Chondrocyte (in vitro differentiated cells): ENCODE measurements at places on chromosomes 3 and 15. TPM values are rescaled to one million over a fixed set of nuclear protein-coding genes. Genes with fewer than 3 reads are reported as not detected.

- no peaks in the 10 kb centered on the region for H3K36me3 ChIP-seq
- no peak overlapping the region for H3K27ac ChIP-seq
- peaks cover 46% of the 10 kb centered on the region for H3K4me1 ChIP-seq
Measured at GRCh38 chr3:29314727-29315088, 33.8 kb downstream of the RBMS3 start.

ZIC1 gene
- 8.8 to 57.3 TPM (median 12.8 TPM) in 3 replicates for total RNA-seq

ZNF620 gene
- total RNA-seq: 1.1 to 2.3 TPM (median 2.0 TPM) in 3 replicates

GRCh38 chr3:3281024-3281423 is 101.5 kb upstream of the CRBN start:
- no peaks in the 10 kb centered on the region for H3K36me3 ChIP-seq
- no peaks in the 10 kb centered on the region for H3K4me1 ChIP-seq
- H3K27ac ChIP-seq: no peak overlapping the region
- no peak overlapping the region for H3K4me3 ChIP-seq

DNA sequence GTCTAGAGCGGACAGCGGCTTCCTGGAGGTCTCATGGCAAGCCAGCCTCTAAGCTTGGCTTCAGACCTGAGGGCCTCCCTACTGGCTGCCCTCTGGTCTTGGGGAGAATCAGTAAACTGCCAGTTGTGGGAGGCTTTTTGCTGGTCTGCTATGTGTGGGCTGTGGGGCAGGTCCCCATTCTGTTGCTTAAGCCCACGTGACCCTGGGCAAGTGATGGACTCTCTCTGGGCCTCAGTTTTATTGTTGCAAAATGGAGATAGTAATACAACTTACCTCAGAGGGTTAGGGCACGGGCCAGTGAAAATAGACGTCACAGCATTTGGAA is 61.7 kb downstream of the SLC6A6 start:
- peaks cover 19% of the 10 kb centered on the region for H3K4me1 ChIP-seq

STRA6 gene
- total RNA-seq: 4.9 to 12.7 TPM (median 5.4 TPM) in 3 replicates

CPLX3 gene
- total RNA-seq: not detected in 3 replicates

DNA sequence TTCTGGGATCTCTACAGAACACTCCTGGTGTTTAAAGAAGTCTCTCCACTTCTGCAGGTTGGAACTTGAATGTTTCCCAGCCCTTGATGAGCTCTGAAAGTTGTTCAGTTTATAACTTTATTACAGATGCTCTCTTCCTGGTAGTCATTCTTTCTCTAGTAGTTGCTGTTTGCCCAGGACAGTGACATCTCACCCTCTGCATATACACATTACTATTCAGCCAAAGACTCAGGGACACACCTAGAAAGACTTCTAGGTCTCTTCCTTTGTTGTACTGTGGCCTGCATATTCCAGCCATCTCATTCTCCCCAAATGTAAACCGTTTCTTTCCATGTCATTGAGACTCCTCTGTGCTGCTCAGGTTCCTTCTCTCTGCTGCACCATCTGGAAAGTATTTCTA is 76.7 kb downstream of the MITF start:
- DNase-seq: no peak
- H3K27ac ChIP-seq: no peak overlapping the region
- no peaks in the 10 kb centered on the region for H3K36me3 ChIP-seq
- H3K4me1 ChIP-seq: peaks cover 5% of the 10 kb centered on the region
- H3K27me3 ChIP-seq: no peaks in the 10 kb centered on the region

DNA sequence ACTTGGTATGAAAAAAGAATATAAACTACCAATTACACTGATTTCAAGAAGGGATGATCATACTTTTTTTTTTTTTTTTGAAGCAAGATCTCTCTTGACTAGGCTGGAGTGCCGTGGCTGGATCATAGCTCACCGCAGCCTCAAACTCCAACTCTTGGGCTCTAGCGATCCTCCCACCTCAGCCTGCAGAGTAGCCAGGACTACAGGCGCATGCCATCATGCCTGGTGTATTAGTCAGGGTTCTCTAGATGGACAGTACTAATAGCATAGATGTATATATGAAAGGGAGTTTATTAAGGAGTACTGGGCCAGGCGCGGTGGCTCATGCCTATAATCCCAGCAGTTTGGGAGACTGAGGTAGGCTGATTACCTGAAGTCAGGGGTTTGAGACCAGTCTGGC is 11.5 kb upstream of the SEC11A start:
- no peak for DNase-seq
- H3K4me3 ChIP-seq: no peak overlapping the region
- H3K27ac ChIP-seq: no peak overlapping the region
- no peaks in the 10 kb centered on the region for H3K27me3 ChIP-seq
- peaks cover 7% of the 10 kb centered on the region for H3K4me1 ChIP-seq

DNA sequence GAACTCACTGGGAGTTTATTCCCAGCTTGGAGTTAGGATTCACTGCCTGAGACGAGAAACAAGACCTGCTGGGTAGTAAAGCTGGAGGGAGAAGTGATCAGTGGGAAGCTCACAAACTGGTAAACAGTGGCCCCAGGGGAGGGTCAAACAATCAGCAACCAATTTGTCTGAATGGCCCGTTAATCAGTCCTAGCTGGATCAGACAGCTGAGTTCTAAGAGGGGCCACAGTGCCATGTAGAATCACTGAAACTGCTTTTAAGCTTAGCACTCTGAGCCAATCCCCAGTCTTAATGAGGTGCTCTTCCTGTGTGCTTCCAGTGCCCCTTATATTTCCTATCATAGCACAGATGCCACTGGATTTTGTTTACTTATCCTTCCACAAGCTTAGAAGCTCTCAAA is 591.7 kb downstream of the RSL24D1 start:
- no peaks in the 10 kb centered on the region for H3K27me3 ChIP-seq
- no peak for DNase-seq
- no peak overlapping the region for H3K27ac ChIP-seq
- H3K4me3 ChIP-seq: no peak overlapping the region

DNA sequence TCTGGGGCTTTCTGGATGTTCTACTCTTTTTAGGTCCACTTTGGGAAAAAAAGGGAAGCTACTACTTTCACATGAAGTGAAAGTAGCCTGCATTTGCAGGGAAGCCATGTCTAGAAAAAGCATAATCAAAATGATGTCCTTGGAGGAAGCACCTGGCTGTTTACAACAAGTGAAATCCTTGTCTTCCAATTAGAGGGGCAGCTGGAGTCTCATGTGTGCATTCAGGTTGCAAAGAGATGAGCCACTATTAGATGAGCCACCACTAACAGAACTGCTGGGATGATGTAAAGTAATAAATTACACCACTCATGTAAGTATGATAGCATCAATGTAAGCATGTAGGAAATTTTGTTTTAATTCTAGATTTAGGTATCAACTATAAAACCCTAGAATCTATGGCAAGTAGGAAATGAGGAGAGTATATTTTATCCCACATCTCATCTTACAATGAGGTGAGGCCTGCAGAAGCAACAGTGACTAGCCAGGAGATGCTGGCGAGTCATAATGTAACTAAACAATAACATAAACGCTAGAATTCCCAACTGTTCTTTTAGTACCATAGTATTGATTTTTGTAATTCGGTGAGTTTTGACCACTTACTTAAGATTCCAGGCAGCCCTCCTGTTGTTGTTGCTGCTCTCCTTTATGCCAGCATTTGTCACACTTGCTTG is 75.9 kb downstream of the TMEM108 start:
- H3K27ac ChIP-seq: no peak overlapping the region
- H3K27me3 ChIP-seq: no peaks in the 10 kb centered on the region
- H3K36me3 ChIP-seq: no peaks in the 10 kb centered on the region
- no peaks in the 10 kb centered on the region for H3K4me1 ChIP-seq

- H3K27ac ChIP-seq: peak overlapping the region; percentile 63
- H3K27me3 ChIP-seq: peaks cover 11% of the 10 kb centered on the region
- no peaks in the 10 kb centered on the region for H3K36me3 ChIP-seq
- no peak for DNase-seq
- no peak overlapping the region for H3K4me3 ChIP-seq
Measured at GRCh38 chr15:57890351-57890750, 175.2 kb downstream of the ALDH1A2 start.

ZNF860 gene
- total RNA-seq: 1.5 to 2.4 TPM (median 2.0 TPM) in 3 replicates

RFT1 gene
- total RNA-seq: 13.9 to 19.3 TPM (median 14.8 TPM) in 3 replicates

GRCh38 chr3:111733154-111733553 is 125.9 kb upstream of the PHLDB2 start:
- H3K27ac ChIP-seq: no peak overlapping the region
- H3K36me3 ChIP-seq: peaks cover 2% of the 10 kb centered on the region
- H3K4me3 ChIP-seq: no peak overlapping the region
- no peaks in the 10 kb centered on the region for H3K27me3 ChIP-seq
- DNase-seq: no peak

- peaks cover 35% of the 10 kb centered on the region for H3K4me1 ChIP-seq
- no peak for DNase-seq
- H3K4me3 ChIP-seq: peak overlapping the region; percentile 8
- H3K36me3 ChIP-seq: no peaks in the 10 kb centered on the region
Measured at GRCh38 chr15:101091080-101092017, 160.5 kb downstream of the CHSY1 start.

PCNP gene
- 128 to 145 TPM (median 139 TPM) in 3 replicates for total RNA-seq

DNA sequence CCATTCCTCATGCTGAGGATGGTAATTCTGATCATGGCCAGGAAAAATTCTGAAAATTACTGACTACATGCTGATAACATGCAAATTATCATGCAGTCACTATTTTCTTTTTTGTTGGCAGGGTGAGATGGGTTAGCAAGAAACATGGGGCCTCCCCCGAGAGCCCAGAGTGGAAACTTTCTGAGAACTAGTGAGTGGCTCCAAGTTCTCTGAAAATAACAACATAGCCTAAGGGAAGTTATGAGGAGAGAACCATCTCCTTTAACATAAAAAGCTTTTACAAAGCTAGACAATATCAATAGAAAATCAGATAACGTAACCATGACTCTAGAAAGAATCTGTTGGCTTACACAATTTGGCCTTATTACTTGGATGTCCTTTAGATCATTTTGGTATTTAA is 254.2 kb downstream of the PLOD2 start:
- H3K27ac ChIP-seq: no peak overlapping the region
- no peak for DNase-seq
- H3K36me3 ChIP-seq: no peaks in the 10 kb centered on the region
- no peak overlapping the region for H3K4me3 ChIP-seq

KIF7 gene
- 13.9 to 15.9 TPM (median 14.9 TPM) in 3 replicates for total RNA-seq

GRCh38 chr3:134824791-134825190 is 29.7 kb downstream of the EPHB1 start:
- no peak for DNase-seq
- no peaks in the 10 kb centered on the region for H3K36me3 ChIP-seq
- H3K27me3 ChIP-seq: no peaks in the 10 kb centered on the region
- H3K4me3 ChIP-seq: no peak overlapping the region

CD47 gene
- 43.1 to 56.7 TPM (median 49.1 TPM) in 3 replicates for total RNA-seq

RAB6B gene
- total RNA-seq: 16.2 to 29.6 TPM (median 25.7 TPM) in 3 replicates

RAD51 gene
- 6.9 to 13.0 TPM (median 9.4 TPM) in 3 replicates for total RNA-seq

- DNase-seq: peak; percentile 14
- H3K27me3 ChIP-seq: no peaks in the 10 kb centered on the region
- no peak overlapping the region for H3K27ac ChIP-seq
- peaks cover 15% of the 10 kb centered on the region for H3K36me3 ChIP-seq
- no peaks in the 10 kb centered on the region for H3K4me1 ChIP-seq
- H3K4me3 ChIP-seq: no peak overlapping the region
Measured at GRCh38 chr15:101031213-101031612, 112.1 kb downstream of the LRRK1 start.

- no peak overlapping the region for H3K27ac ChIP-seq
- no peaks in the 10 kb centered on the region for H3K4me1 ChIP-seq
Measured at GRCh38 chr3:85003479-85003878, 44.7 kb downstream of the CADM2 start.

DNA sequence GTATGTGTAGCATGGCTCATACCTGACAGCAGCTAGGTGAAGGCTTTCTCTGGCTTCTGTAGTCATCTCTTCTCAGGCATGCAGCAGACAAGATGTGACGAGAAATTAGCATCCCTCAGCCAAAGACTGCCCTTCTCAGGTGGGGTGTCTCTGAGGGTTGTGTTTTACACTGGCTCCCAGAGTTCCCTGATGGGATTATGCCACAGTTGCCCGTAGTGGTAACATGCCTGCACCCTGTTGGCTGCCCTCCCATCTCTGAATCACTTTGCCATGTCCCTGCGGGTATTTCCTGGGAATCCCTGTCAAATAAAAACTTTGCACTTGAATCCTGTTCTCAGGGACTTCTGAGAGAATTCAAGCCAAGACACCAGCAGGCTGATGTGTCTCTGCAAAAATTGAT is 70.5 kb downstream of the LRTM1 start:
- H3K27ac ChIP-seq: no peak overlapping the region
- peaks cover 6% of the 10 kb centered on the region for H3K4me1 ChIP-seq
- peaks cover 7% of the 10 kb centered on the region for H3K27me3 ChIP-seq
- no peak for DNase-seq
- no peak overlapping the region for H3K4me3 ChIP-seq
- H3K36me3 ChIP-seq: no peaks in the 10 kb centered on the region

DNA sequence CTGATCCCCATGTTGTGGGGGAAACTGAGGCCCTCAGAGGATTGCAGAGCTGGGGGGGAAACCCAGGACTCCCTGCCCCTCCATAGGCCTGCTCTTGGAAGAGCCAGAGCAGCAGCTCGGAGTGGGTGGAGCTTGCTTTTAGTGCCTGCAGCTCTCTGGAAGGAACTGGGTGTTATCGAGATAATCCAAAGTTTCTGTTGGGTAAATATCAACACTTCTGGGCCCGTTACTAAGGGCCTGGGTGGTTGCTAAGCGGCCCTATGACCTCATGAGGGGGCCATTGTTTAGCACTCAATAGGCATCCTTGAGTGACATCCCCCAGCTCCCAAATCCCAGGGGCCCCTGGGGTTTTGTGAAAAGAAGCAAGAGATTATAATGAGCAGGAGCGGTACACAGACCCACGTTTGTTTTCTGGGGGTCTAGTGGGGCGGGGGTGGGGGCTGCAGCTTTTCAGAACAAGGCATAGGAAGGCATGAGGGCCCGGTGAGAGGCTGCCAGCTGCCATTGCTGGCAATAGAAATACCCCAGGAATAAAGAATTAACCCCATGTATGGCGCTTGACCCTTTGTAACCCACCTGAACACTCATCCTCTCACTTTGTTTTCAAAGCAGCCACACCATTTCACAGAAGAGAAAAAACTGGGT is 48.3 kb upstream of the ATP2B2 start:
- no peaks in the 10 kb centered on the region for H3K36me3 ChIP-seq
- peaks cover 15% of the 10 kb centered on the region for H3K27me3 ChIP-seq
- peaks cover 12% of the 10 kb centered on the region for H3K4me1 ChIP-seq
- H3K4me3 ChIP-seq: no peak overlapping the region
